ENCODE measurements at places on chromosomes 7 and 10. TPM values are rescaled to one million over a fixed set of nuclear protein-coding genes. Genes with fewer than 3 reads are reported as not detected.

- no peak for DNase-seq
Observed at GRCh38 chr10:113605268-113605978, 52.6 kb downstream of the HABP2 start.

Gene PCGF6
- 12.5 TPM for total RNA-seq

DNA sequence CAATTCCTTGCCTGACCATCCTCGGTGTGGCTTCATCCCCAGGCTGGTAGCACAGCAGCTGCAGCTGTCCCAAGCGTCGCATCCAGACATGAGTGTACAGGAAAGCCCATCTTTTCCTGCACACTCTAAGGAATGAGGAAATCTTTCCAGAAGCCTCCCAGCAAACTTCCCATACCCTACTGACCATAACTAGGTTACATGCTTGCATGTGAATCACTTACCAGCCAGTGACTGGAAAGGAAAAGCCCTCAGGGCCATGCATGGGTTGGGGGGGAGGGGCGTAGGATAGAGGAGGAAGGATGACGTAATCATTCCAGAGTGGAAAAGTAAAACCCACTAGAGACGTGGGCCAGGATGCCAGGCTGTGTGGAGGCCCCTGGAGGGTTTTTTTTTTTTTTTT is 18.9 kb upstream of the ZNF212 start:
- DNase-seq = no peak

- DNase-seq = no peak
Observed at GRCh38 chr10:64503429-64503828, 982.2 kb downstream of the REEP3 start.

Gene TRRAP
- total RNA-seq = 23.6 TPM

- no peak for DNase-seq
Observed at GRCh38 chr10:6588845-6589244, 8.8 kb upstream of the PRKCQ start.

DNA sequence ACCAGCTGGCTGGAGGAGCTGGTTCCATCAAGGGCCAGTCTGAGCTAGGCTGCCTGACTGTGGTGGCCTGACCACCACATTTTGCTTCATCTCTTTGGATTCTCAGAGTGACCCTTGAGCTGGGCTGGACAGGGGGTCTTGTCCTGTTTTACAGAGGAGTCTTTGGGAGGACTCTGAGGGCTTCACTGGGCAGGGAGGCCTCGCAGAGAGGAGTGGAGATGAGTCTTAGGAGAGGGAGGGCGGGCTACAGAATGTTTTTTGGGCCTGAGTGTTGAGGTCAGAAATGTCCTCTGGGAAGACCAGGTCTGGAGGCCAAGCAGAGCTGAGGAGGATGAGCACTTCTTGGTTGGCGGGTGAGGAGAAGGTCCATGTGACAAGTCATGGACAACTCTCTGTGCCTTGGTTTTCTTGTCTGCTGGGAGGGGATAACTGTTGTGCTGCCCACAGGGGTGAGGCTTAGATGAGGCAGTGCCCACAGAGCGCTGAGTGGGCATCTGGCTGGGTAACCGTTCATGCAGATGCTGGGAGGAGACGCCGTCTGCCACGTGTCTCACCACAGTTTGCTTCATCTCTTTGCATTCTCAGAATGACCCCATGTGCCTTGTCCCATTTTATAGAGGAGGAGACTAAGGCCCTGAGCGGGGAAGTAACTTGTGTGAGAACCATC is 9.4 kb downstream of the TSPAN15 start:
- DNase-seq = no peak

Gene SPDYE18
- 1.4 TPM for total RNA-seq

GRCh38 chr7:35524112-35524804 is 170.7 kb downstream of the HERPUD2 start:
- no peak for DNase-seq

DNA sequence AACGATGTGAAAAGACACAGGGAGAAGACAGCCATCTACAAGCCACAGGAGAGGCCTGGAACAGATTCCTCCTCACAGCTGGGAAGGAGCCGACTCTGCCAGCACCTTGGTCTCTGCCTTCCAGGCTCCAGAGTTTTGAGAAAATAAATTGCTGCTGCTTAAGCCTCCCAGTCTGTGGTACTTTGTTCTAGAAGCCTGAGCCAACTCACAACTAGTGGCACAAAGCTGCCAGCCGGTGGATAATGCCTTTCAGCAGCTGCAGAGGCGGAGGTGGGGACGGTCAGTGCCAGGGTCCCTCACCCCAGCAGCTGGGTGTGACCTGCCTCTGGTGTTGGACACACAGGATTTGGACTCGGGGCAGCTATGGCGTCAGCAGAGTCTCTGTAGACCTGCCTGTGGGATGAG is 255.4 kb upstream of the PITRM1 start:
- no peak for DNase-seq

Gene ASB10
- not detected for total RNA-seq

- DNase-seq = no peak
Observed at GRCh38 chr7:100087055-100087750, 1.6 kb upstream of the COPS6 start.

All from occipital lobe (tissue), 3 donors.